Mammary epithelial cell (primary cell): ENCODE measurements at places on chromosomes 11 and 22. TPM values are rescaled to one million over a fixed set of nuclear protein-coding genes. Genes with fewer than 3 reads are reported as not detected.

RASGRP2 gene
- 4.8 TPM for total RNA-seq

GRCh38 chr11:105073456-105074165 lies 28.5 kb upstream of the CARD16 start:
- no peak for DNase-seq

BDNF gene
- 1.4 and 1.8 TPM in 2 replicates for total RNA-seq

- no peak for DNase-seq
Observed at GRCh38 chr11:94946812-94947211, 26.5 kb downstream of the CWC15 start.

- DNase-seq: no peak
Observed at GRCh38 chr22:48761546-48761945, 1066.1 kb downstream of the BRD1 start.

BTBD18 gene
- not detected for total RNA-seq

SF1 gene
- total RNA-seq: 294 and 348 TPM in 2 replicates

- DNase-seq: no peak
Observed at GRCh38 chr22:30014244-30014643, 66.0 kb upstream of the HORMAD2 start.

INS gene
- not detected in 2 replicates for total RNA-seq

CASP1 gene
- total RNA-seq: 39.4 and 56.1 TPM in 2 replicates

GRCh38 chr11:92751594-92751993 lies 217.9 kb upstream of the MTNR1B start:
- DNase-seq: no peak

CHRDL2 gene
- total RNA-seq: not detected in 2 replicates

DNA sequence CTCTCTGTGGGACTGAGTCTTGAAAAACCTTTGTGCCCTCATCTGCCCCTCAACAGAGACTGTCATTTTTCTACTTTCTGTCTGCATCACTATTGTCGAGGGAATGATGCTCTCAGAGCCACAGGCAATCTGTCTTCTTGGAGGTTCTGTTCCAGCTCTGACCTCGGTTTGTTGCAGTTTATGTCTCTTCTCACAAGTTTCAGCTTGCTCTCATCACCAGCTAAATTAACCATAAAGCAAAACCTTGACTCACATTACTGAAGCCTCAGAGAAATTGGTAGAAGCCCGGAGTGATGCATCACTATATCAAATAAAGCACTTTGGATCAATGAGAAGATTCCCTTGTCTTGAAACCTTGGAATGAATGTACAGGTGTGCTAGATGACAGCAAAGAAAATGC lies 60.6 kb upstream of the BLID start:
- DNase-seq: peak; percentile 77

DNA sequence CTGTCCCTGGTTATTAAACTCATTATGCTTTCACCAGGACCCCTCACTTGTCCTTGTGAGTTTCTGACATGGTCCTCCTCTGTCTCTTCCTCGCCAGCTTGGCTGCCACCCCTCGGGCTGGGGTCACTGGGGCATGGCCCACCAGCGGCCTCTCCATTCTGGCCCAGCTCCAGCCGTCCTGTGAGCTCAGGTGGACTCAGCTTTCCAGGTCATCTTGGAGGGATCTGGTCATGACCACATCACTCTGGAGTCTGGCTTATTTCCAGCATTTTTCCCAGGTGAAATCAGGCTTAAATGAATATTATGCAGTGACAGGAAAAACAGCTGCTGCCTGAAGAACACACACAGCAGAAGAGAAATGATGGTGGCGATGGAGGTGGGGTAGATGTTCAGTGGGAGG lies 224.5 kb downstream of the ADAMTS15 start:
- DNase-seq: peak; percentile 51

GRCh38 chr11:57368106-57368844 lies 12.7 kb downstream of the PRG3 start:
- no peak for DNase-seq

DNA sequence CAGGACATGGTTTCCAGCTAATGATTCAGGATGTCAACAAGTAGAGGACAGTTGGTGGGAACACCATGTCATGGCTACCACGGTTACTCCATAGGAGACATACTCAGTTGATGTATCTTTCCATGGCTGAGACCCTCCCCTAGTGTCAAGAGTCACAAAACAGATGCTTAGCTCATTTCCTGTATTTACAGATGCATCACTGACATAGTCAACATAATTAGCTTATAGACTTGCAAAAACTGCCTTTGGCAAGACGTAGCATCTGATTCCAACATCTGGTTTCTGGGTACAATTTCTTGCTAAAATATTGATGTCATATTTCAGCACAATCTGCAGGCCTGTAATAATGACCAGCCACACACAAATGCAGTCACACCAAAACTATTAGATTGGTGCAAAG lies 550.3 kb downstream of the FAM181B start:
- no peak for DNase-seq

ZFTA gene
- total RNA-seq: 10.0 TPM

- no peak for DNase-seq
Observed at GRCh38 chr11:46475051-46475925, 83.7 kb upstream of the CHRM4 start.

GRCh38 chr11:42555190-42555589 lies 756.6 kb upstream of the API5 start:
- DNase-seq: no peak

PLAAT3 gene
- total RNA-seq: 6.3 TPM

DNA sequence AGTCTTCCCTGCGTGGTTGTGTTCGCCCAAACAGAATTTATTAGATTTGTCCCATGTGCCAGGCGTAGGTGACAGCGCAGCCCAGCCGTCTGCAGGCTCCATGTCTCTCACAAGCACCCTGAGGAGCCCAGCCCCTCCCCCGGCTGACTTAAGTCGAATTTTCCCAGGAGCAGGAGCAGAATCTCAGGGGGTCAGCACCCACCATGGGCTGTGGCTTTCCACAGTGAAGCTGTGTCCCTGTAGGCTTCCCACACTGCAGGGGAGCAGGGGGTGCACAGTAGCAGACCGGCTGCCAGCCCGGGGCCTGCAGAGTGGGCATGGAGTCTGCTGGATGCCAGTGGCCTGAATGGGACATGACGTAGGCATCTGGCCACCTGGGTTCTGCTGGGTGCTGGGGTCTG lies 16.0 kb downstream of the PARVG start:
- no peak for DNase-seq

GRCh38 chr11:132206993-132207392 lies 836.6 kb downstream of the NTM start:
- DNase-seq: no peak

GRCh38 chr11:77187776-77188632 lies 60.0 kb downstream of the MYO7A start:
- DNase-seq: peak; percentile 56

- DNase-seq: no peak
Observed at GRCh38 chr11:131682373-131683015, 312.1 kb downstream of the NTM start.

MMP7 gene
- total RNA-seq: not detected in 2 replicates

DNA sequence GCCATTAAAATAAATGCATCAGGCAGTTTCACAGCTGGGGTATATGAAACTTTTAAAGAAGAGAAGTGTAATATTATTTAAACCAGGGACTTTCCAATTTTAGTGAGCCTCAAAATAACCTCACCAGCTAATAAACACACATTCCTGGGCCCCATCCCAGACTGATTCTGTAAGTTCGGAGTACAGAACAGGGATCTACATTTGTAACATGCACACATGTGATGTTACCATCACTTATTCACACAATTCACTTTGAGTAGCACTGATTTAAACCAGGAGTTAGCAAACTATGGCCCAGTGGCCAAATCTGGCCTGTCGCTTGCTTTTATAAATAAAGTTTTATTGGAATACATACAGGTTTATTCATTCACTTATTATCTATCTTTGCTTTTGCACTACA lies 62.0 kb downstream of the STK33 start:
- DNase-seq: no peak

OR5B21 gene
- total RNA-seq: not detected in 2 replicates

DNA sequence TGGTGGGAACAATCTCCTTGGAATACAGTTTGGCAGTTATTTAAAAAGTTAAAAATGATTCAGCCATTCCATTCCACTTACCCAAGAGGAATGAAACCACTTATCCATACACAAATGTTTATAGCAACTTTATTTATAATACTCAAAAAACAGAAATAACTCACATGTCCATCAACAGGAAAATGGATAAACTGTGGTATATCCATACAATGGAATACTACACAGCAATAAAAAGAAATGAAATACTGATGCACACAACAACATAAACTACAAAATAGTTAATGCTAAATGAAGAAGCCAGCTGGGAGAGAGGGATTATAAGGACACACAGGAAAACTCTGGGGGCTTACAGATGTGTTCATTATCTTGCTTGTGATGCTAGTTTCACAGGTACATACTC lies 64.7 kb downstream of the FCHSD2 start:
- no peak for DNase-seq

PVALB gene
- total RNA-seq: not detected

DNA sequence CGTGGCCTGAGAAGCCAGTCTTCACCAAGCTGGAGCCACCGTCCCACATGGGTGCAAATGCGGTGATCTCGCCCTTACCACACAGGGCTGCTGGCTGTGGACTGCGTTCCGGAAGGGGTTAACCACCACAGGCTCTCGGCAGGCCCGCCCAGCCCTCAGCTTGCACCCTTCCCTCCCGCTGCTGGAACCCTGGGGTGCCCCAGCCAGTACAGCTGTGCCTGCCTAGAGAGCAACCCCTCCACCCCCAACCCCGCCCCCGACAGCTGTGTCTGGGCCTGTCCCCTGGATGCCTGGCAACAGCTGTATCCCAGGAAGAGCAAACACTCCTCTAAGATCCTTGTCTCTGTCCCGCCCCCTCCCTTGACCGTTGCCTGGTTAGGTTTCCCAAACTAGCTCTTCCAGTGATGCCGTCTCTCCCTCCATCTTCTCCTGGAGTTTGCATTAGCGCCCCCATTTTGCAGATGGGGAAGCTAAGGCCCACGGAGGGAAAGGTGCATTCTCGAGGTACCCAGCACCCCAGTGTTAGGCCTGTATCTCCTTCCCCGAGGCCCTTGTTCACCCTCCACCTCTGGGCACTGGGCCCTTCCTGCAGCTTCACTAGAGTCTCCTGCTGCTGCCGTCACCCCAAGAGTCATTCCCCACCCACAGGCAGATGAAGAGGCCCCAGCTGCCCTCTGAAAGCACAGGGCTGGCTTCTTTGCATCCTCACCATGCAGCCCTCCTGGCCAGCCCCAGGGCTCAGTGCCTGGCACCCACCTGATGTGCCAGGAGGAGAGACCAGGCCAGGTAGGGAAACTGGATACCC lies 12.6 kb upstream of the COX8A start:
- peak; percentile 85 for DNase-seq

DNA sequence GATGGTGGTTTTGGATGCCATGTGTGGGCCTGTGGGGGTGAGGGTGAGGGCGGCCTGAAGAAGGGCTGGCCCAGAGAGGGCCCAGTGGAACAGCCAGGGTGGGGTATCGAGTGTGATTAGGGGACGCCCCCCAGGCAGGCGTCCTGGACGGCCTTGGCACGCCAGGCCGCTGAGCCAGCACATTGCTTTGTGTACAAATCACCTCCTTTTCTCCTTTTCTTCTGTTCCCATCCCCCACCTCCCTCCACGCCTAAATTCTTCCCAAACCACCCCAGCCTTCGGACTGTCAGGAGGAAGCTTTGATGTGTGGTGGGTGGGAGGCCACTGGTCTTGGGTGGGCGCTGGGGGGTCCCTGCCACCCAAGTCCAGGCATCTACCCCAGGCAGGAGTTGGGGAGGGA lies 7.8 kb upstream of the CD248 start:
- DNase-seq: no peak

- DNase-seq: no peak
Observed at GRCh38 chr22:48585916-48586798, 1241.5 kb downstream of the BRD1 start.

DNA sequence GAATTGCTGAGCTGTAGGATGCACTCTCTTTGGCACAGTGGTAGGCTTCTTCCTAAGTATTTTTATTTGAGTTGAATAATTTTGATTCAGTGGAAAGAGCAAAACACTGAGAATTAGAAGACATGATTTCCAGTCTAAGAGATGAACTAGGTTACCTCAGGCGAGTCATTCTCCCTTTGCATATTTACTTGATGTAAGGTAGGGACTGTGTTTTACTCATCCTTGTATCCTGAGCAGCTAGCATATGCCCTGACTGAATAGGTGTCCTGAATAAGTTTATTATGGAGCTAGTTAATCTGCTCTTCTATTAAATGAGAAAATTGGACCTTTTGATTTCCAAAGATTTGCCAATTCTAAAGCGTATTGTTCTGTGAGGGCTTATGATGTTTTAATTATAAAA lies 50.7 kb downstream of the STIM1 start:
- DNase-seq: peak; percentile 62

DNA sequence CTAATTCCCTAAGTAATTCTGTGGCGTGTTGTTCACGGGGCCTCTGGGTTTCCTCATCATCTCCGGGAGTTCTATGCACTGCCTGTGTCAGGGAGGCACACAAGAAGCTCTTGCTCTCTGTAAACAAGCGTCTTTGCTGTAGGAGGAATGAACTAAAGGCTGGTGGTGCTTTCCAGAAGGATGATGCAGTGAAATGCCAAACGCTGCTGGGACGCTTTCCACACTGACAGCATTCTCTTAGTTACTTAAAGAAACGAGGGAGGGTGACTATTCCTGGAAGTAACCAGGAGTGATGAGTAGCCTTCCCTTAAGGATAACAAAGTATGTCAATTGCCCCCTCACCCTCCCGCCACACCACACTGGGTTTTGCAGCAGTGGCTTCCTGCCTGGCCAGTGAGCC lies 38.5 kb upstream of the NUP50 start:
- DNase-seq: no peak

DNA sequence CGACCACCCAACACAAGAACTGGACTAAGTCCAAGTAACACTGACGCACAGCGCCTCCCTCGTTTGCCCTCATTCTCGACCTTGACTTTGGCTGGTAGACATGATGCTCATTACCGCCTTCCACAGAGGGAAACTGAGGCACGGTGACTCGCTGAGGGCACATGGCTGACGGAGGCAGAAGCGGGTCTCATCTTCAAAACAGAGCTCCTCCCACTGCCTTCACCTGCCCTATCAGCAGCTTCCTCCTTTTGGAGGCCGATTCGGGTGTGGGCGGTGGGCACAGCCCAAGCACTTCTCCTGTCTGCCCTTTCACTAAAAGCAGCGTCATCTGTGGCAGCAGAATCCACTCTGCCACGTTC lies 2.0 kb upstream of the KMT5B start:
- no peak for DNase-seq

DNA sequence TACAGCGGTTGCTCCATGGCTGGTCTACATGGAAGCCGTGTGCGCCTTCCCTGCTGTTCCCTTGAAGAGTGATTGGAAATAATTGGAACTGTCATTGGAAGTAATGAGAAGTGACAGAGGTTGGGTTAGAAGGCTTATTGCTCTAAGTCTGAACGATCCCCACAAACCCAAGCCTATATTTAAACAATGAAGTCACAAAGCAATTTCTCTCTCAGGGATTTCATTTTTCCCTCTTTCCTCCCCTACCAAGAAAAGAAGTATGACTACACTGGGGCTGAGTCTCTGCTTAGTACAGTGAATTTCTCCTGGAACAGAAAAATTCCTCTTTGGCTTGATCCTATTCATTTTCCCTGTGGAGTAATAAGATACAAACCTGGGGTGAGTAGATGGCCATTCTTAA lies 7.8 kb downstream of the CLMP start:
- DNase-seq: no peak

- no peak for DNase-seq
Observed at GRCh38 chr11:109309153-109309552, 112.8 kb upstream of the C11orf87 start.

BAIAP2L2 gene
- 8.7 and 10.1 TPM in 2 replicates for total RNA-seq
